Adrenal gland (tissue), 19 donors: ENCODE measurements at places on chromosomes 16 and 17. TPM values are rescaled to one million over a fixed set of nuclear protein-coding genes. Genes with fewer than 3 reads are reported as not detected.
A peak's percentile ranks its signal among the peaks of the same experiment; 100 is the strongest.

GRCh38 chr17:79027274-79027924, 3.4 kb downstream of the C1QTNF1 start:
- DNase-seq = peak; percentile 97
- H3K27ac ChIP-seq = peak overlapping the region; percentile 100
- no peaks in the 10 kb centered on the region for H3K27me3 ChIP-seq
- peak overlapping the region; percentile 27 for H3K4me3 ChIP-seq
- no peaks in the 10 kb centered on the region for H3K36me3 ChIP-seq

Gene GLIS2
- 11.9 TPM for total RNA-seq

Gene CD7
- total RNA-seq = 4.1 TPM

Gene ANKRD40
- 46.4 TPM for total RNA-seq

DNA sequence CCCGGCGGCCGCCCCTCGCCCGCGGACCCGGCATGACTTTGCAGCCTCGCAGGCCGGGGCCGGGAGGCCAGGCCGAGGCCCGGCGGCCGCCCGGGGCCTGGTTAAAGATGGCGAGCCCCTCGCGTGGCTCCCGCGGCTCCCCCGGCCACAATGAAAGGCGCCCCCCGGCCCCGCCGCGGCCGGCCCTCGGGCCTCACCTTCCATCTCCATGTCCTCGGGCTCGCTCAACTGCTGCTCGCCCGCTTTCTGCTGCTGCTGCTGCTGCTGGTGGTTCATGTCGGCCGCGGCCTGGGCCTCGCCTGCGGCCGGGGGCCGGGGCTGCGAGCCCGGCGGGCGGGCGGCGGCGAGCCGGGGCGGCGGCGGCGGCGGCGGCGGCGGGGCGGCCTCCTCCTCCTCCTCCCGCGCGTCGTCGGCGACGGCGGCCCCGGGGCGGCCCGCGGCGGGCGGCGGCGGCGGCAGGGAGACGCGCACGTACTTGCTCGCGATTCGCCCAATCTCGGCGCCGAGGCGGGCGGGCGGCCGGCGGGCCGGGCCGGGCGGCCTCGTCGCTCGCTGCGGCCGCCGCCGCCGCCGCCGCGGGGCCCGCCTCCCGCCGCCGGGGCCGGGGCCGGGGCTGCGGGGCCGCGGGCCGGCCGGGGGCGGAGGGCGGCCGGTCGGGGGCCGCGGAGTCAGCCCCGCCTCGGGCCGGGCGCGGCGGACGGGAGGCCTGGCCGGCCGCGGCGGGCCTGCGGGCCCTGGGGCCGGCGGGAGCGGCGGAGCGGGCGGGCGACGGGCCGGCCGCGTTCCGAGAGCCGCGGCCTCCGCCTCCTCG, 491 bp downstream of the USP7 start:
- peaks cover 56% of the 10 kb centered on the region for H3K4me1 ChIP-seq
- no peaks in the 10 kb centered on the region for H3K36me3 ChIP-seq
- H3K27ac ChIP-seq = peak overlapping the region; percentile 69
- no peak for DNase-seq

Gene TBC1D3B
- not detected for total RNA-seq

GRCh38 chr17:38476549-38476948, 48.3 kb downstream of the ARHGAP23 start:
- H3K4me3 ChIP-seq = no peak overlapping the region

DNA sequence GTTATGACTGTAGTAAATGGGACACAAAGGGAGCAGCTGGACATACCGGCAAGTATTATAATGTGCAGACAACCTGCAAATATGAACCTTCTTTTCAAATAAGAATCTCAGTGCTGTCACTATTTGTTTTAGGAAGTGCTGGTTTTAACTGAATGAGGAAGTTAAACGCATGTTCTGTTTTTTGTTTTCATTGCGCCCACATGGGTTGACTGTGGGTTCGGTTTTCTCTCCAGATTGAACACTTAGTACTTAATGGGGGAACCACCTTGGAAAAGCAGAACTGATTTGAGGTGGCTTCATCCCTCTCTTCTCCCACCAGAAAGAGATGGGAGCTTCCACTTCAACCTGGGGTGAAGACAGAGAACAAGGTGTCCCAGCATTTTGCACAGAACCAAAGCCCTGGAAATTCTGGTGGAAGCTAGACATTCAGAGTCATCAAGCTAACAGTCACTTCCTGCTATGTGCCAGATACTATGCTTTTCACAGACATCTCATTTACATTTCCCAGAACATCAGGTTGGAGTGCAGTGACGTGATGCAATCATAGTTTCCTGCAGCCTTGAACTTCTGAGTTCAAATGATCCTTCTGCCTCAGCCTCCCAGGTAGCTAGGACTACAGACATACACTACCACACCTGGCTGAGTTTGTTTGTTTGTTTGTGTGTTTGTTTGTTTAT, 149.8 kb downstream of the CDH13 start:
- no peaks in the 10 kb centered on the region for H3K27me3 ChIP-seq
- no peaks in the 10 kb centered on the region for H3K4me1 ChIP-seq
- no peak for DNase-seq
- no peak overlapping the region for H3K4me3 ChIP-seq

- no peaks in the 10 kb centered on the region for H3K27me3 ChIP-seq
- no peak overlapping the region for H3K27ac ChIP-seq
- no peaks in the 10 kb centered on the region for H3K36me3 ChIP-seq
- no peaks in the 10 kb centered on the region for H3K4me1 ChIP-seq
- H3K4me3 ChIP-seq = no peak overlapping the region
- no peak for DNase-seq
Measured at GRCh38 chr17:33982909-33983308, 272.2 kb upstream of the CCL2 start.

DNA sequence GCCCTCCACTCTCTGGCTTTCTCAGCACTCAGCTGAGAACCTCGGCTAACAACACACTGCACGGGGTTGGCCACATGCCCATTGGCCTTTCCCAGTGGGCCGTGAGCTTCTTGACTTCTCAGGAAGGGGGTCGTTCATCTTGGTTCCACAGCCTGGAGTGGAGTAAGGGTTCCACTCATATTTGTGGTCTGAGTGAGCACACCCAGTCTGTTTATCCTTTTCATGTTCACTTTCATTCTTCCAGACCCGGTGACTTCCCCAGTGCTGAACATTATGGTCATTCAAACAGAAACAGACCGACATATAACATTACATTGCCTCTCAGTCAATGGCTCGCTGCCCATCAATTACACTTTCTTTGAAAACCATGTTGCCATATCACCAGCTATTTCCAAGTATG, 8.2 kb downstream of the MILR1 start:
- H3K4me3 ChIP-seq = no peak overlapping the region
- DNase-seq = no peak
- no peaks in the 10 kb centered on the region for H3K36me3 ChIP-seq
- H3K4me1 ChIP-seq = no peaks in the 10 kb centered on the region
- H3K27ac ChIP-seq = no peak overlapping the region

DNA sequence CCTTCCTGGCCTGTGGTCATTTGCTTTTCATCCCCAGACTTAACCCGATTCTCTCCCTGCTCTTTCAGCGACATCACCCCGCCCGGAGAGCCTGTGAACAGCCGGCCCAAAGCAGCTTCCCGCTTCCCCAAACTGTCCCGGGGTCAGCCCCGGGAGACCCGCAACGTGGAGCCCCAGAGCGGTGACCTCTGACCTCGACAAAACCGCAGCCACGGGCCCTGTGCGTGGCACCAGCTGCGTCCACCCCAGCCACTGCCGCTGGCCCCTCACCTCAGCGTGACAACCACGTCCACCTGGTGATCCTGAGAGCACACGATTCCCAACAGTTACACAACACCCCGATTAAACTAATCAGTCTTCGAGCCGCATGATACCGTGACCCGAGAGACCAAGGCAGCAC, 235.2 kb downstream of the CPPED1 start:
- no peak overlapping the region for H3K27ac ChIP-seq
- H3K4me3 ChIP-seq = no peak overlapping the region
- H3K36me3 ChIP-seq = no peaks in the 10 kb centered on the region
- DNase-seq = no peak
- no peaks in the 10 kb centered on the region for H3K27me3 ChIP-seq
- H3K4me1 ChIP-seq = no peaks in the 10 kb centered on the region

GRCh38 chr16:24645739-24646645, 83.5 kb upstream of the TNRC6A start:
- H3K36me3 ChIP-seq = no peaks in the 10 kb centered on the region
- no peaks in the 10 kb centered on the region for H3K4me1 ChIP-seq
- H3K27ac ChIP-seq = no peak overlapping the region

DNA sequence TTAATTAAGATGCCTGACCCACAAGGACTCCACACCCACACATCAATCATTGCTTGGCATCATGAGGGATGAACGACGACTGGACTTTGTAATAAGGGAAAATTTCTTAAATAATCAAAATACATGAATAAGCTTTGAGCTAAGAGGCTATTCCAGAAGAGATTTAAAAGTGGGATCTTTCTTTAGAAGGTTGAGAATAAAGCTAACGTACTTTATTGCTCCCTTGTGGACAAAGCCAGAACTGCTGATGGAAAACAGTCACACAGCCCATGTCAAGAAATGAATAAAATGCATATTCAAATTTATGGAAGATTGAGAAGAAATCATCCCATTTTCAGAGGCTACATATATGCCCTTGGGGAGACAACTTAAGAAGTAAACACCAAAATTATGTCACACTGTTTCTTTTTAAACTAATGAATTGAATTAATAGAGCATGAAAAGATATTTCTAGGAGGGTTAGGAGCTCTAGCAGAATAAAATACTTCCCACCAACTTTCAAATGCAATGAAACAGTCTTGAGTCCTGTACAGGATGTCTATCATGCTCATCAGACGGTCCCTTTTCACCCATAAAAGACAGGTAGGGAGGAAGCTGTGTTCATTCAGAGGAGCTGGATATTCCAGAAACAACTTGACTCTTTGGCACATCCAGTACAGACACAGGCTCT, 60.2 kb upstream of the PHOSPHO1 start:
- no peaks in the 10 kb centered on the region for H3K4me1 ChIP-seq
- no peaks in the 10 kb centered on the region for H3K27me3 ChIP-seq
- no peaks in the 10 kb centered on the region for H3K36me3 ChIP-seq
- no peak for DNase-seq
- no peak overlapping the region for H3K4me3 ChIP-seq

GRCh38 chr16:77758508-77758907, 29.9 kb upstream of the VAT1L start:
- H3K36me3 ChIP-seq = no peaks in the 10 kb centered on the region
- no peaks in the 10 kb centered on the region for H3K27me3 ChIP-seq
- H3K27ac ChIP-seq = no peak overlapping the region
- H3K4me3 ChIP-seq = no peak overlapping the region
- H3K4me1 ChIP-seq = peaks cover 4% of the 10 kb centered on the region

GRCh38 chr17:80047176-80047575, 10.7 kb downstream of the CCDC40 start:
- H3K4me3 ChIP-seq = no peak overlapping the region
- H3K27ac ChIP-seq = no peak overlapping the region
- peaks cover 7% of the 10 kb centered on the region for H3K36me3 ChIP-seq
- H3K4me1 ChIP-seq = no peaks in the 10 kb centered on the region
- no peaks in the 10 kb centered on the region for H3K27me3 ChIP-seq

Gene ADAMTS18
- not detected for total RNA-seq

DNA sequence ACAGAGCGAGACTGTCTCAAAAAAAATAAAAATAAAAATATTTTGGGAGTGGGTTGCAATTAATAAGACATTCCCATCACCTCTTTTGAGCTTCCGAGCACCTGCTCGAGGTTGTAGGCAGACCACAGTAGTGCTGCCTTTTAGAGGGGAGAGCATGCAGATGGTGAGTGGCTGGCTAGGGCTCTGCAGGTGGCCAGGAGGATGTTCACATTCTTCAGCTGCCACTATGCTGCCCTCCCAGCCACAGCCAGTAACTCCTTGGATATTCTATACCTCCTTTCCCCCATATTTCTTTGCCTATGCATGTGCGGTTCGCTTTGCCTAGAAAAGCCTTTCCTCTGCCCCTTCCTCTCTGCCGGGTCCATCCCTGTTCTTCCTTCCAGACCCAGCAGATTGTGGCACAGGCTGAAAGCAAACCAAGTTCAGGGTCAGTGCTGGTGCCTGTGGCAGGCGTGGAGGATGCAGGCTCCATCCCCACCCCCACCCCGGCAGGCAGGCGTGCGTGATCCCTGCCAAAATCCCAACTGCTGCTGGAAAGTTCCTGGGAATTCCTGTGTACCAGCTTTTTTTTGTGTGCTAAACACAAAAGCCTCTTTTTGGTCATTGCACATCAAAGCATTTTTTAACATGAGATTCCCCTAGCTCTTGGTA, 33.8 kb upstream of the CMIP start:
- H3K36me3 ChIP-seq = no peaks in the 10 kb centered on the region
- no peaks in the 10 kb centered on the region for H3K4me1 ChIP-seq
- H3K27me3 ChIP-seq = no peaks in the 10 kb centered on the region
- H3K4me3 ChIP-seq = no peak overlapping the region
- DNase-seq = no peak
- H3K27ac ChIP-seq = no peak overlapping the region

Gene RAB26
- total RNA-seq = not detected

GRCh38 chr16:66107661-66108060, 258.8 kb upstream of the CDH5 start:
- no peak overlapping the region for H3K4me3 ChIP-seq
- DNase-seq = no peak
- no peak overlapping the region for H3K27ac ChIP-seq
- no peaks in the 10 kb centered on the region for H3K4me1 ChIP-seq

DNA sequence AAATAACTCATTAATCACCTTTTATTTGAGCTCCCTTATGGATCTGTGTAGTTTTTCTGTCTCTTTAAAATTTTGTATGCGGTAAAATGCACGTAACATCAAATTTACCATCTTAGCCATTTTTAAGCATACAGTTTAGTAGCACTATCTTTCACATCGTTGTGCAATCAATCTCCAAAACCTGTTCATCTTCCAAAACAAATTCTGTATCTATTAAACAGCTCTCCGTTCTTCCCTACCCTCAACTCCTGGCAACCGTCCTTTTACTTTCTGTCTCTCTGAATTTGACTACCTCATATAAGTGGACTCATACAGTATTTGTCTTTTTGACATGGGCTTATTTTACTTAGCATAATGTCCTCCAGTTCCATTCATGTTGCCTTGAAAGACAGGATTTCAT, 100.5 kb downstream of the NF1 start:
- no peak overlapping the region for H3K4me3 ChIP-seq
- DNase-seq = no peak
- peaks cover 10% of the 10 kb centered on the region for H3K4me1 ChIP-seq
- no peaks in the 10 kb centered on the region for H3K27me3 ChIP-seq

- H3K36me3 ChIP-seq = no peaks in the 10 kb centered on the region
- H3K27ac ChIP-seq = no peak overlapping the region
- no peaks in the 10 kb centered on the region for H3K27me3 ChIP-seq
- peaks cover 13% of the 10 kb centered on the region for H3K4me1 ChIP-seq
- no peak overlapping the region for H3K4me3 ChIP-seq
Measured at GRCh38 chr17:76586741-76587487, 1.3 kb upstream of the ST6GALNAC2 start.

Gene SLC5A11
- 0.57 TPM for total RNA-seq

Gene DRC7
- total RNA-seq = not detected

DNA sequence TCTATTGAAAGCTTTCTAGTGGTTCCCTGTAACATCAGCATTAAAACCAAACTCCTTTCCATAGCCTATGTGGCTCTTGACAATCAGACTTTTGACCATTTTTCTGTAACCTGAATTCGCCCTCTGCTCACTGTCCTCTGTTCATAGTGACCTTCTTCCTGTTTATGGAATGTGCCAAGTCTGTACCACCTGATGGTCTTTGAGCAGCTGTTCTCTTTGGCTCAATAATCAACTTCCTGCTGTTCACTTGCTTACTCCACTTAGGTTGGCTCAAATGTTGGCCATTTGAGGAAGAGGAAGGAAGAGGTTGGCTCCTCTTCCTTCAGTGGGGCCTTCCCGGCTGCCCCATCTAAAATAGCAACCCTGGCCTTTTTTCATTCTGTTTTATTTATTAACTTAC, 251.5 kb downstream of the CA10 start:
- peaks cover 2% of the 10 kb centered on the region for H3K27me3 ChIP-seq
- no peaks in the 10 kb centered on the region for H3K4me1 ChIP-seq
- no peaks in the 10 kb centered on the region for H3K36me3 ChIP-seq
- no peak overlapping the region for H3K27ac ChIP-seq
